BJ (cell line): ENCODE measurements at places on chromosomes 1 and 21.
A peak's percentile ranks its signal among the peaks of the same experiment; 100 is the strongest.

- no peak for DNase-seq
Observed at GRCh38 chr1:81165963-81166362, 634.8 kb upstream of the ADGRL2 start.

DNA sequence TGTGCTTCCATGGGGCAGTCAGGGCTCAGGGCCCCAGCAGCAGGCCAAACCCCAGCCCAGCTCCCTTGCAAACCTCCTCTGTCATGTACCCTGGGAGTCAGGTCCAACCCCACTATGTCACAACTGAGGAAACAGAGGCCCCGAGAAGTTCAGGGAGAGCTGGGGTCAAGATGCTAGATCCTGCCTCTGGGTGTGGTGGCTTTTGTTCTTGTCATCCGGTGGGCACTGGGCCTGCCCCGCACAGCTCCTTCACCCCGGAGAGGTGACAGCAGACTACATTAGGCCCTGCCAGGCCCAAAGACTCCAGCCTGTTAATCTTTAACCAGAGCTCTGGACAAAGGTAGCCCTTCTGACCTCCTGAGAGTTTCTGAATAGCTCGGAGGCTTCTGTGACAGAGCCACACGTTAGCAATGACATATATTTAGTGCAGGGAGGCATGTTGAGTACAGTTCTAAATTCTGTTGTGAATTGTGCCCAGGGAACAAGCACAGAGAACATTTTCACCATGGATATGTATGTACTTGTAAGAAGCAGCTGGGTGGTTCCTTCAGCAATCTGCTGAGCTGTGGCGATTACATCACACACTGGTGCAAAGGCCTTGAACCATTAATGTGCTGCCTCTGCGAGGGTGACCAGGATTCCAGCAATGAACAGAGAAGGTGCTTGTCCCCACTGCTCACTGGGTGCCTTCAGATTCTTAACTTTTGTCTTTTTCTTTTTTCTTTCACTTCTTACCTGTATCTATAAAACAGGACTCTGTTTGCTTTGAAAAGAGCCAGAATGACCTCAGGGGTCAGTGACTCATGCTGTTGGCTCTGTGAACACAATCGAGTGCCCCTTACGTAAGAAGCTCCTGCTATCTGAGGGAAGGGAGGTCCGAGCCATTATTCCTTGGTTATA, 102.8 kb downstream of the RHOU start:
- DNase-seq, result peak; percentile 39

DNA sequence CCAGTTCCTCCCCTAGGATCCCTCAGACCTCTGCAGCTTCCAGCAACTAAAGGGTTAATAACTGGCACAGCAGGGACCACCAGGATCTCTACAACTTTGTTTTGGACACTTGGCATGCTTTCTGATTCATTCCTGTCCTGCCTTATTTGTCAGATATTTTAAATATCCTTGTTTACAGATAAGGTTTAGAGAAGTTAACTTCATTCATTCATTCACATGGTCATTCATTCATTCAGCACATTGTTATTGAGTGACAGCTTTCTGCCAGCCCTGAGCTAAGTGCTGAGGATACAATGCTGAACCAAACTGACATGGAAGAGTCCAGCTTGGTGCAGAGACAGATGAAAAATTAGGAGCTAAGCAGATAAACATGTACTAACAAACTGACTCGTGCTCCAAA, 8.8 kb upstream of the PHC2 start:
- no peak for DNase-seq

- no peak for DNase-seq
Observed at GRCh38 chr21:34825101-34825500, 156.3 kb downstream of the CLIC6 start.

DNA sequence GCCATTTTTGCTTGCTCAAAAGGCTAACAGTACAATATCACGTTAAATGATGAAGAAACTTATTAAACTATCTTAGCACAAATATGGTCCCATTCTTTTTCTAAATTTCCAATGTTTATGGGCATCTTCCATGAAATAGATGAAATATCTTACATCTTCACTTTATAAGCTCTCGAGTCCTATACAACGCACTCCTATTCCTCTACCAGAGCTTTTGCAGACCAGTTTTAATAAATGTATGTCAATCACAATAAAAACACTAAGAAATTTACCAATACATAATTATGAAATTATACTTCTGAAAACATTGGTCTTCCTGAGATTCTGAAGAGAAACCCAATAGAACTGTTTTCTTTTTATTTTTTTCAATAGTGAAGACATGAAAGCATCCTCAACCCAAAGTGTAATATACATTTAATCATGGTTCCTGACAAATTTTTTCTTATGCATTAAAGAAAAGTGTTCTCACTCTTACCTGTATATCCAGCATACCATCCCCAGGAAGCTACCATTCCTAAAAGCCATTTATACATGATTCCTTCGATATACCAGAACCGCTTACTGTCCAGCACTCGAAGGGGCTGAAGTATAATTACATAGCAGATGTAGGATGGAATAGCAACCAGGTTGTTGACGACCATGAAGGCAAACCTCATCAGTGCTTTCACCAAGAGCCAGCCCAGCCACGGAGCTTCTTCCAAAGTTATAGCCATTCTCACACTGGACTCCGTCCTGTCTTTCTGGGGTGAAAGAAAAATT, 1.8 kb downstream of the LPGAT1 start:
- DNase-seq, result no peak

GRCh38 chr1:207744000-207744534, 7.8 kb upstream of the CD46 start:
- DNase-seq, result no peak

DNA sequence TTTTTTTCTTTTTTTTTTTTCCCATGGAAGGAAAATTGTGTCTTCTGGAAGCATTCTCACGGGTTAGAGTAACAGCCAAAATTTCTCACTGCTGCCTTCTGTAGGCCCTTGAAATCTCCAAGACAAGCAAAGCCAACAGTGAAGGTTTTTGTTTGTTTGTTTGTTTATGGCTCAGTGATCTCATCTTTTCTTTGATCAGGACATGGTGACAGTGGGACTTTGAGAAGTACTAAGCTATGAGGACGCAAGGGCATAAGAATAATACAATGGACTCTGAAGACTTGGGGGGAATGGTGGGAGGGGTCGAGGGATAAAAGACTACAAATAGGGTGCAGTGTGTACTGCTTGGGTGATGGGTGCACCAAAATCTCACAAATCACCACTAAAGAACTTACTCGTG, 419.4 kb downstream of the PTPRC start:
- no peak for DNase-seq

- DNase-seq, result no peak
Observed at GRCh38 chr1:184356891-184357290, 29.9 kb upstream of the C1orf21 start.

GRCh38 chr21:15247613-15248012, 182.8 kb upstream of the NRIP1 start:
- no peak for DNase-seq

GRCh38 chr1:208171616-208172422, 72.4 kb downstream of the PLXNA2 start:
- DNase-seq, result no peak
